ENCODE measurements at places on chromosomes 5 and 9. TPM values are rescaled to one million over a fixed set of nuclear protein-coding genes. Genes with fewer than 3 reads are reported as not detected.

Gene DIRAS2
- not detected for total RNA-seq

Gene BARHL1
- not detected for total RNA-seq

Gene SLC28A3
- 1.2 TPM for total RNA-seq

Gene C9orf152
- not detected for total RNA-seq

Gene EGFLAM
- total RNA-seq = 2.2 TPM

Gene NMUR2
- not detected for total RNA-seq

Gene PCA3
- total RNA-seq = 0.90 TPM

Gene PCDHB9
- 0.28 TPM for total RNA-seq

All from endothelial cell of coronary artery (primary cell).